ENCODE measurements at places on chromosomes 6 and 20.

GRCh38 chr20:15139522-15139921, 802.1 kb upstream of the FLRT3 start:
- no peak for ATAC-seq

- ATAC-seq: peak; percentile 85
Observed at GRCh38 chr6:62285612-62286469, at the start of gene KHDRBS2. Gene KHDRBS2 (minus strand): TSS chr6:62286225.

GRCh38 chr20:53769041-53769440, 175.4 kb upstream of the ZNF217 start:
- ATAC-seq: no peak

DNA sequence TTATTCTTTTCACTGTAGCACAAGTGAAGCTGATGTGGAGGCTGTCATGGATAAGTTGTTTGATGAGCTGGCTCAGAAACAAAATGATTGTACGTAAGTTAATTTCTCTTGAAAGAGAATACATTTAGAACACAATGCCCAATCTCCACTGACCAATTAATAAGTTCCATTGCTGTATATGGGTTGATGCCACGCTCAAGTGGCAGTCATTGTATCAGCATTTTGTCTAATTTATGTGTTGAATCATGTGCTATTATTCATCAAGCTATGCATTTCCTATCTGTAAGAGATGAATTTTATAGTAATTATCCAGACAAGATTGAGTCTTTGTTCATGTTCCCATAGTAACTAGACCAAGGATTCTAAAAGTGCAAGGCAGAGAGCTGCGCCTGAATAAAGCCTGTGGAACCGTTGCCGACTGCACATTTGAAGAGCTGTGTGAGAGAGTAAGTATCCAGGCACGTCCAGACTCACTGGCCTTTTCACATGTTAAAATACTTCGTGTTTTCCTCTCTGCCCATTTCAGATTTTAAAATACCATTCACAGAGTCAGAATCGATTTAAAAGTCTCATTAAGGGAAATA, 83.8 kb upstream of the FOXO3 start:
- ATAC-seq: no peak

- peak; percentile 95 for ATAC-seq
Observed at GRCh38 chr6:143339223-143339622, 111.3 kb downstream of the ADAT2 start.

GRCh38 chr6:48183178-48183577, 72.2 kb upstream of the PTCHD4 start:
- ATAC-seq: no peak

DNA sequence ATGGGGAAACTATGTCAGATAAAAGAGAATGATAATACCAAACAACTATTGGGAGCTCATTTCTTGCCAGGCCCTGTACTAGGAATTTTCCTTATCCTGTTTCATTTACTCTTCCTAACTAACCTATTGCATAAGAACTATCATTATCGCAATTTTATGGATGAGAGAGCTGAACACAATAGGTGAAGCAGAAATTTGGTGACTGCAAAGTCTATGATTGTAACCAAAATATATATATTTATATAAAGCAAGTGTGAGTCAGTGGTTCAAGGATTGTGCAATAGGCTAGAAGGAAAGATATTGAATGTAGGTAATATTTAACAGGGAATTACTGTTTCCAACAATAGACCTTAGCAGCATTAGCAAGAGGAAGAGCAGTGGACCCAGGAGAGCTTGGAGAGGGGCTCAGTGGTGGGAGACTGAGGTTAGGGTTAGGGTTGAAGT, 181.1 kb upstream of the TENT5A start:
- ATAC-seq: no peak

DNA sequence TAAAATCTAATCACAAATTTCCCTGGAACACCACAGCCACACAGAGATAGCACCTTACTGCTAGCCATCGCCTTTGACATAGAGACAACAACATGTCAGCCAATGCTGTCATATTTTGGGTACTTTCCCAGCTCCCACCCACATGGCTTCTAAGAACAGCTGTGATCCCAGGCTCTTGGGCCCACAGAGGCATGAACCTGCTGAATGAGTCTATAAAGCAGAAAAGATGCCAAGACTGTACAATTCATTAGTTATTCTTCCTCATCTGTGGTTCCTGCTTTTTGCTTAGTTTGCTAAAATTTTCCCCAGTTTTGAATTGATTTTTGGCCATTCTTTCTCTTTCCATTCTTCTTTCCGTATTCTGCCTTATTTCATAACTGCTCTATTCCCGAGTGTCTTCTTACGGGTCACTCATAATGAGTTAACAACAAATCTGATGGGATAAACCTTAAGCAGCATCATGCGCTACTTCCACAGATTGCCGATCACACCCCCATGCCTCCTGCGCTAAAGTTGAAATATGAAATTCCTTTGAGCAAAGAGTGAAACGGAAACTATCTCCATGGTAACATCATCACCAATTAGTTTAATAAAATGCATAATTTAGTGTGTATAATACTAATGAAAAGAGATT, 327.3 kb upstream of the HSF2 start:
- ATAC-seq: no peak

DNA sequence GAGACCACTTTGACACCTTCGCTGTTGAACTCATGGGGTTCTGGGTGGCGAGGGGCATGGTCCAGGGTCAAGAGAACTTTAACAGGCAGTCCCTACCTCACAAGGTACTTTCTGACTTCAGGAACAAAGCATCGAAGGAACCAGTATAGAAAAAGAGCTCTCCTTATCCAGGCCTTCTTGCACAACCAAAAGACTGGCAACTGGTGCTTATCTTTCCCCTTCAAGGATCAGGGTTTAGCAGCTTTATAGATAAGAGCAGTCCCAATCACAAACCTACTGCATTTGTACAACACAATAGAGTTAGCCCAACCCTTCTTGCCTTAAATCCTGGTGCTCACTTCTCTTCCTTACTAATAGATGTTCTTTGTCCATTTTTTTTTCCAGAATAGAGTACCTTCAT, 116.3 kb downstream of the SNX5 start:
- no peak for ATAC-seq

DNA sequence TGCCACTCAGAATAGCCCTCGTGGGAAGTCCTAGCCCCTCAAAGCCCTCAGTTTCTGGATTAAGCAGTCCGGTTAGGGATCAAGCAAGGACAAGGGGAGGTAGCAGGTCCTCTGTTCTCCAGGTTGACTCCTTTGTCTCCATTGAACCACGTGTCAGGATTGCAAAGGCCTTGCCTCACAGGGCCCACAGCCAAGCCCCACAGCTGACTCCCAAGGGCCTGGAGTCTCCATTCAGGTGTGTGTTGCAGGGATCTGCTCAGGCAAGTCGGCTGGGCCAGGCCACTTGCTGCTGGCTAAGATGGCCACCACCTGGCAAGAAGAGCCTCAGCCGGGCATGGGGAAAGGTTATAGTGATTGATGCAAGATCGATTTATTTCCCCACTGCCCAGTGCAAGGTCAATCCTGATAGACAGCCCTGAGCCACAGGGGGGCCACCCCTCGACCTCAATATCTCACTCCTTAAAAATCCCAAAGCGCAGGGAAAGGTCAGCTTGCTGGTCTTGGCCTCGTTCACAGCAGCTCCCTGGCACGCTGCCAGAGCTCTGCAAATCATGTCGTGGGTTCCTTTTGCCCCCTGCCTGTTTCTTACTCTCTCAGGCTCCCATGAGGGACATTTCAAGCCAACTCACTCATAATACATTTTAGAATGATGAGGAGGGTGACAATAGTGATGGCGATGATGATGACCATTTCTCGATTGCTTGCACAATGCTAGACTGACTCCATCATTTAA, 75.9 kb downstream of the EDN3 start:
- ATAC-seq: peak; percentile 84

DNA sequence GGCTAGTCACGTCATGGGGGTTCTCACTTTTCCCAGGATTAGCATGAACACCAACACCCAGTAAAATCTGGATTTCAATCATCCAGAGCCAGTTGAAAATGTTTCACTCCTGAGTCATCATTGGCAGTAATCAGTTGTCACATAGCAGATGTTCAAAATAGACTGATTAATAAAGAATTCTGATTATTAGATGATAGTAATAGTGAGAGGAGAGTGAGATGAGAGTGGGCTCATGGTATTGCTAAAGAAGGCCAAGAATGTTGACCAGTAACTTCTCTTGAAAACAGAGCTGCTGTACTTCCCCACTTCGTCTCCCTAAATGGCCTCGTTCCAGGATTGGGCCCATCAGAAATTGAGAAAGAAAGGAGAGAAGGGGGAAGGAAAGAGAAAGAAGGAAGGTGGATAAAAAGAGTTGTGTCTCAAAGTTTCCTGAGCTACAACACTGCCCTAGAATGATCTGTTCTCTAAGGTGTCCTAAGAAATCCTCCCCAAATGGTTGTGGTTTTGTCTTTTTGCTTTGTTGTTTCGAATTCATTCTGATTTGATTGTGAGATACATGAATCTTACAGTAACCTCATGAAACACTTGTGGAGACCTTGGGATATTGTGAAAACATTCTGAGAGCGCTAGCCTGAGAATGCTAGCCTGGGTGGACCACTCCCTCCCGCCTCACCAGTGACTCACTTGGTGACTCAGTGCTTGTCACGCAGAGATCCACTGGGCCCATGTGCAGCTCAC, 502.2 kb upstream of the JARID2 start:
- peak; percentile 99 for ATAC-seq

DNA sequence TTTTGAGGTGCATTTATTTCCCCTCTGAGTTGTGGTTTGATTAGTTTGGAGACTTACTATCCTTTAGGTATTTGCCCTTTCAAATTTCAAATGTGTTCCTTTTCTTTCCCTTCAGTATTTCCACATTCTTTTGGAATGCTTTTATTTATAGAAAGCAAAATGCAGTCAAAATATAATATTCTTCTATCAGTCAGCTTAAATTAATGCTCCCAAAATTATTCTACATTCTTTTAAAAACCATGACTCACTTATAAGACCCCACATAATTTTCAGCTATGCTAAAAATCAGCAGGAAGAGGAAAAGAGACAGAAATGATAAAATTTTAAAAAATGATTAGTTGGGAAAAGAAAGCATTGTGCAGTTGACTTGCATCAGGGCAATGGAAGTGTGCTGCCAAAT, 180.0 kb upstream of the SMLR1 start:
- ATAC-seq: no peak

DNA sequence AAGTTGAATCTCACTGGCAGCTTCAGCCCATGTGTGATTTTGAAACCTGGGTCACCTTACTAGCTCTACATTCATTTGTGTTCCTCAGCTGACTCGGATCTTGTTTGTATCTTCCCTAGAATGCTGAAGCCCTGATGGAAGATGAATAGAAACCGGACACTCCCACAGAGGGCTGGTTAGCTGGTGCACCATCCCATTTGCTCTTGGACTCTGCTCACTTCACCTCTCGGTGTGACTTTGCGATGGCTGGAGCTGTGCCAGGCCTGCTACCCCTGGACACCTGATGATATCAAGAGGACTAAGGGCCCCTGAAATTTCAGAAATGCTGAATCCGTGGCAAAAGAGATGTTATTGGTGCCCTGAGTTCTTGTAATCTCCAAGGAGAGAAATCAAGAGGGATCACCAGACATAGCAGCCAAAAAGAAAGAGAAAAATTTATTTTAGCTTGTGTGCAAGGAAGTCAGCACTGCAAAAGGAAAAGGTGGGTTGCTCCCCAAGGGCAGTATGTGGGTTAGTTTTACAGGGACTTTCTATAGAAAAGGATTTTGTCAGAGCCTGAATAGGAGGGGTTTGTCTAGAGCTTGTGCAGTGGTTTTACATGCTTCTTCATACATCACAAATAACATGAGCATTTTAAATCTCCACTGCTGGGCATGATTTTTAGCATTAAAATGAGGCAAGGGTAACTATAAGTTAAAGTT, 426.3 kb upstream of the NOX3 start:
- ATAC-seq: no peak

All from esophagus mucosa (tissue), 1 donor.